Head of caudate nucleus (tissue), 42 donors: ENCODE measurements at places on chromosomes 4 and X.
A peak's percentile ranks its signal among the peaks of the same experiment; 100 is the strongest.

- no peak for DNase-seq
These were observed 2.3 kb downstream of the GPR174 start for GRCh38 chrX:79146640-79147390.

- no peak for DNase-seq
These were observed 87.7 kb downstream of the RLIM start for GRCh38 chrX:74526764-74527163.

DNA sequence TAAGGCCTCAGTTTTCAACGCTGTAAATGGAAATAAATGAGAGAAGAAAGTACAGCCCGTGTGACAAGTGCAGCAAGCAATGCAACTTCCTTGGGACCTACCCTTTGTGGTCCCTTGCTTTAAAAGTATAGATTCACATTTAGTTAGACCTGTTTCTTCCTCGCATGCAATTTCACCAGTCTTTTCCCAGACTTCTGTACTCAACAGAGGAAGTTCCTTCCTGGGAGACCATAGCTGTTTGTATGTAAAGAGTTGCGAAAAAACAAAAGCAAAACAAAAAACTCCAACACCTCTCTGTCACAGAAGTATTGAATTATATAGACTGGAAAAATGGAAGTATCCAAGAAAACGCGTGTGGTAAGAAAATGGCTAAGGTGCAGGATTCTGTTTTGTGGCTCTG, 1.1 kb upstream of the IRF2 start:
- no peak for DNase-seq

GRCh38 chrX:143165778-143166177, 140.1 kb downstream of the SPANXN4 start:
- no peak for DNase-seq

DNA sequence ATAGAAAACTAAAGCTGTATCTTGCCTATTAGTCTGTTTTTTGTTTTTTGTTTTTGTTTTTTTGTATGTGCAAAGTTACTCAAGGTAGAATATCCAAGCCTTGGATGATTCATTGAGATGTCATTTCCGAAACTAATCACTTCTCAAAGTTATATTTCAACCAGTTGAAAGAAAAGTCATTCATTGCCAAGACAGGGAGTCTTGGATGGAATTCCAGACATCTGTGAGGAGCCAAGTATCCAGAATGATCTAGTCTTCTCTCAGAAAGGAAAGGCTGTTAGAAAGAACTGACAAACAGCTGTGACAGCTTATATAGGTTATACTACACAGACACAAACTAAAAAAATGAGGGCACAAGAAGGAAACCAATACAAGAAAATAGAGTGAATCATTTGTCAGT, 141.1 kb upstream of the NDST3 start:
- no peak for DNase-seq

- no peak for DNase-seq
These were observed 174.9 kb downstream of the CHIC2 start for GRCh38 chr4:53889326-53890055.

DNA sequence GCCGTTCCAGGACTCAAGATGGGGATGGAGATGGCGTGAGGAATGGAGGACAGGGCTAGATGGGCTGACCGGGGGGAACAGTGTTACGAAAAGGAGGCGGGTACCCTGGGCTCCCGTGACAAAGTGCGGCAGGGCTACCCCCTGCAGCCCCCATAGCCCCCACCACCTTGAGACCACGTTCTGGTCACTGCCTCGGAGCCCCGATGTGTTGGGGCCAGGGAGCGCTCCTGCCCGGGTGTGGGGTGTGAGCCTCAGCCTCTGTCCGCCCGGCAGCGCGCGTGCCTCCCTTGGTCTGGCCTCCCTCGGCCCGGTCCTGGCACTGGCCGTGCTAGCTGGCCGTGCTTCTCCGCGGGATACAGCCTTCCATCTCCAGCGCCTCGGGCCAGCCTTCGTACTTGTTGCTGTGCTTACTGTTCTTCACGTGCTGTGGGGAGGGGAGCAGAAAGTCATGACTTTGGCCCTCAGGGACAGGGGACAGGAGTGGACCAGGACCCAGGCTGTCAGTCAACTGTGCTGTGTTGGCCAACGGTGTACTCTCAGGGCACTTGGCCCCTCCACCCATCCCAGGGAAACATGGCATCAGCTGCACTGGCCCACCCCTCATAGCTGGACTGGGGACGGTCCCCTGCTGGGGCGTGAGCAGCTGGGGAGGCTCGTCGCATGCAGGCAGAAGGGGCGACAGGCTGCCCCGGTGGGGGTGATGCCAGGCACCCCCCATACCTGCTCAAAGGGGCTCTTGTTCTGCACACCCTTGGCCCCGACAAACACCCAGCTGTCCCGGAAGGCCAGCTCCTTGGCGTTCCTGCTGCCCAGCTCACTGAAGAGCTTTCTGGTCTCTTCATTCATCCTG, 9.3 kb downstream of the FAM3A start:
- no peak for DNase-seq

- no peak for DNase-seq
These were observed 32.1 kb downstream of the TAPT1 start for GRCh38 chr4:16194214-16194613.

DNA sequence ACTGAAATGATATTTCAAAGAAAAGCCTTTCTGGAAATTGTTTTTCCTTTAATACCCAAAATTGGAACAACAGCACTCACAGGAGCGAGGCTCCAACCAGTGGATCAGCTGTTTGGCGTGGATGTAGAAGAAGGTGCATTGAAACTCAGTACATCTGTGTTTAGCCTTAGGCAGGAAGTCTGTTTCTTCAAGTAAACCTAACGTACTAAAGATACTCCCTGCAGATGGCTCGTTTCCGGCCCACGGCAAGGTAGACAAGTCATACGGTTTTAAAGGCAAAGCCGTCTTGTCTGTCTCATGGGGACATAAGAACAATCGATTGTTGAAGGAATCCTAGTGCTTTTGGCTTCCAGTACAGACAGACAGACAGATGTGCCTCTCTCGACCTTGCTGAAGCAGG, 50.0 kb upstream of the CLCN4 start:
- no peak for DNase-seq

- no peak for DNase-seq
These were observed 738.3 kb upstream of the TENM3 start for GRCh38 chr4:181504924-181505323.

- no peak for DNase-seq
These were observed 1.6 kb upstream of the GRIPAP1 start for GRCh38 chrX:49003696-49004095.

DNA sequence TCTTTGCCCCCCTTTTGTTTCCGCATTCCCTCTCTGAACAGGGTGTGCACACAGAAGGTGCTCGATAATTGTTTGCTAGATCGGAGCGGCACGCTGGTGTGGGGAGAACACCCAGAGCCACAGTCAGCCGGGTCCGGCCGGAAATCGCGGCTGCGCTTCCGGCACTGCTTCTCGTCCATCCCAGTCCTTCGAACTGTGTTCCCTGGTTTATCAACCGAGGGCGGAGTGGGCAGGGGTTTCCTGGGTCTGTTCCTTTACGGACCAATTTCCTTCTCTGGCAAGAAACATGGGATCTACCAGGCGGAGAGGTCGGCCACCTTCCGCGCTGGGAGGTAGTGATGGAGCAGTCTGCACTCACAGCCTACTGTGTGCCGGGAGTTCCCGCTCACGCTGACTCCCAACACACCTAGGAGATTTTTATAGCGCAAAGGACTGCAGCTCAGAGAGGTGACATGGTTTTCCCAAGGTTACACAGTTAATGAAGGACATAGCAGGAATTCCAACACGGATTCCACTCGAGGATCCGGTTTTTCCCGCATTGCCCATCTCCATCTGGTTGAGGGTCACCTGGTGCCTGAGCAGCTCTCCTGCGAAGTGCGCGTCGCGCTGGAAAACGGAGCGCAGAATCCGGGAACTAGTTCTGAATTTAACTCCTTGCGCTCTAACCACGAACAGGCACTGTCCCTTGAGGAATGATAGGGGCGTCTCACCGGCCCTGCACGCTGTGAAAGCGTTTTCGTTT, 6.8 kb downstream of the MSX1 start:
- no peak for DNase-seq

DNA sequence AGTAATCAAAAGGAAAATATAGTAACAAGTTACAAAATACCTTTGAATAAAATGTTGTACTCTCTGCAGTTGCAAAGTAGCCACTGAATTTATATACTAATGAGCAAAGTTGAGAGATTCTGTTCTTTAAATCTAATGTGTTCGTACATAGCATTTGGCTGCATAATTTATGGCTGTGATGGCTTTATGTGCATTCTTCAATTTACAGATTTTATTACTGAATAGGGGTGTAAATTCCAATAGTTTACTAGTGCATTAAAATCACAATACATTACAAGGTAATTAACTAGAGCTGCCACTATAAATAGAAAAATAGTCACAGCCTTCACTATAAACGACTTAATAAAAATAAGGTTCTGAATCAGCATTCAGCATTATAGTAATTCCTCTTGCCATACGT, 620.0 kb downstream of the ADGRL3 start:
- DNase-seq = no peak

DNA sequence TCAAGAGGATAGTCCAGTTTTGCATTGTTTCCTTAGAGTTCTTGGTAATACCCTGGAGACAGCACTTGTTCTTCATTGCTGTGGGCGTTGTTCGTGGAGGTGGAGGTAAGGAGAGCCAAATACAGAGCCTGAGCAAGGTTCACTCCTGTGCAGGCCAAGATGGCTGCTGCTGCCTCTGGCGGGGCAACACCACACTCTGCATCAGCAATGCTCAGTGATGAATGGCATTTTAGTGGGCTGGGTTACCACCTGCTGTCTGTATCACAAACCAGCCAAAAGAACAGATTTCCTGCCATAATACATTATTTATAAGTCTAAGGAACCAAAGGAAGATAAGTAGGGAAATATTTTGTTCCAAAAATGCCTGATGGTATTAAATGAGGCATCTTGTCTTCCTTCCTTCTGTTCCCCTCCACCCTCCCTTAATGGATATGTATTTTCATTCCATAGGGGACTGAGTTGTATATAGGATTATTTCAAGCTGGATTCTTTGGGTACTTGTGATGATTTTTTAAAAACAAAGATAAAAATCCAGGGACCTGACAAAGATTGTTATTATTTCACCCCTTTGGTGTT, 61.6 kb upstream of the LIMCH1 start:
- DNase-seq = no peak

- no peak for DNase-seq
These were observed 101.9 kb upstream of the SFRP2 start for GRCh38 chr4:153890761-153891160.

GRCh38 chr4:137740141-137740540, 207.8 kb upstream of the PCDH18 start:
- no peak for DNase-seq

GRCh38 chr4:121154103-121154515, 10.0 kb downstream of the TNIP3 start:
- DNase-seq = no peak

GRCh38 chr4:6263526-6264224, 6.0 kb upstream of the WFS1 start:
- no peak for DNase-seq

GRCh38 chr4:3364199-3364598, 71.4 kb downstream of the RGS12 start:
- no peak for DNase-seq

- DNase-seq = peak; percentile 70
These were observed 181.1 kb upstream of the WDFY3 start for GRCh38 chr4:85147481-85148076.

- DNase-seq = no peak
These were observed 47.3 kb upstream of the PPARGC1A start for GRCh38 chr4:23937173-23937572.

GRCh38 chr4:36640876-36641275, 359.5 kb downstream of the DTHD1 start:
- DNase-seq = no peak

GRCh38 chr4:139986689-139987501, 167.1 kb downstream of the MAML3 start:
- DNase-seq = no peak

GRCh38 chrX:13064599-13065143, 20.3 kb upstream of the FAM9C start:
- DNase-seq = no peak
